ENCODE measurements at places on chromosomes 2 and 18.

DNA sequence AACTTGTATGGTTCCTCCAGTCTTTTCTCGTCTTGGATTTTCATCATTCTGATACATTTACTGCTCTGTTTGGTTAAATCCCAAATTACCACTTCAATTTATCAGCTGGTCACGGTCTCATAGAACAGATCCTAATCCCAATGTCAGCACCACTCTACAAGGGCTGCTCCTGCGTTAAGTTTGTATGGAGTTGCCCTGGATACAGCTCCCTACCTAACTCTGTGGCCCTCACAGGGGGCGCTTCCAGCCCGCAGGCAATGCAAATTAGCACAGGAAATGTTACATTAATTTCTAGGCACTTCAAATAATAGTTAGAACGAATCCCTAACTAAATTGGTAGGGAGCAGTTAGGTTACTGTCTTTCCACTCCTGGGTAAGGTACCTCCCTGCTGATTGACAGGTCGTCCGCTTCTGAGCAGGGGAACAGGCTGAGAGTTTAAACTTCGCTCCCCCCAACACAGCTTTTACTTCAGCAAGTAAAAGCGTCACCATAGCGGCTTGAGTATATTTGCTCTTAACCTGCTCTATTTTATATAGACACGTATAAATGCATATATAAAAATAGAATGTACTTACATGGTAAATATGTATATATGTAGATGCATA lies 238.5 kb upstream of the FANCL start:
- no peak for DNase-seq

DNA sequence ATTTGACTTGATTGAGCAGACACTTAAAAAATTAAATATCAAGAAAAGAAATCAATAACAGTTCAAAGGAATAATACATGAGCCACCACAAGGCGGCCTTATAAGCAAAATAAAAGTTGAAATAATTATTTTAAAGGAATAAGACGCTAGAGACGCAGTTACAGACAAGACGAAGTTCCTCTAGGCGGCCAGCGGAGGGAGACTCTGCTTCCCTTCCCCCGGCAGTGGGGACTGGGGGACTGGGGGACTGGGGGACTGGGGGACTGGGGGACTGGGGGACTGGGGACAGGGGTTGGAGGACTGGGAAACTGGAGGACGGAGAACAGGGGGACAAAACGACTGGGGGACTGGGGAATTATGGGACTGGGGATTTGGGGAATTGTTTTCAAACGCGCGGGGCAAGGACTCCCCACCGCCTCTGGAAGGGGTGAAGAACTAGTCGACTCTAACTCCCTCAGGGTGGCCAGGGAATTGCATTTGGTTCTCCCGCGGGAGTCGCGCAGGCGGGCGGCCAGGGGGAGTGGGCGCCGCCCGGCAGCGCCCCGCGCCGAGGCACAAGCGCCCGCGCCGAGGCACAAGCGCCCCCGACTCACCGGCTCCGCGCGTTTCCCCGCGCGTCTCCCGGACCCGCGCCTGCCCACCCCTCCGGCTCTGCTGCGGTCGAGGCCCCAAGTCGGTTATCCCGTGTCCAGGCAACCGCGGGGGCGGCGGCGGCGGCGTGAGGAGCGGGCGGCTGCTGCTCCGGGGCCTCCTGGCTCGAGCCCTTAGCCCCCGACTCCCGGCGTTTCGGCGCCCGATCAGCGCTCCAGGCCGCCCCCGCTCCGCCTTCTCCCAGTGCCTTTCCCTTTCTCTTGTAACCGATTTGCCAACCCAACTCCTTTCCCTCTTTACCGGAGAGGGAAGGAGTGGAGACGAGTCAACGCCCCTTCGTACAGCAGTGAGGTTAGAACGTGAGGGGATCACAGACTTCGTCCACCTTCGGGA lies at the start of gene CCDC178:
Gene CCDC178 (minus strand): TSS at position 662 of the 984 bp plus-strand sequence. CDS start 28,633 bp downstream, outside the sequence.
- peak; percentile 19 for DNase-seq

DNA sequence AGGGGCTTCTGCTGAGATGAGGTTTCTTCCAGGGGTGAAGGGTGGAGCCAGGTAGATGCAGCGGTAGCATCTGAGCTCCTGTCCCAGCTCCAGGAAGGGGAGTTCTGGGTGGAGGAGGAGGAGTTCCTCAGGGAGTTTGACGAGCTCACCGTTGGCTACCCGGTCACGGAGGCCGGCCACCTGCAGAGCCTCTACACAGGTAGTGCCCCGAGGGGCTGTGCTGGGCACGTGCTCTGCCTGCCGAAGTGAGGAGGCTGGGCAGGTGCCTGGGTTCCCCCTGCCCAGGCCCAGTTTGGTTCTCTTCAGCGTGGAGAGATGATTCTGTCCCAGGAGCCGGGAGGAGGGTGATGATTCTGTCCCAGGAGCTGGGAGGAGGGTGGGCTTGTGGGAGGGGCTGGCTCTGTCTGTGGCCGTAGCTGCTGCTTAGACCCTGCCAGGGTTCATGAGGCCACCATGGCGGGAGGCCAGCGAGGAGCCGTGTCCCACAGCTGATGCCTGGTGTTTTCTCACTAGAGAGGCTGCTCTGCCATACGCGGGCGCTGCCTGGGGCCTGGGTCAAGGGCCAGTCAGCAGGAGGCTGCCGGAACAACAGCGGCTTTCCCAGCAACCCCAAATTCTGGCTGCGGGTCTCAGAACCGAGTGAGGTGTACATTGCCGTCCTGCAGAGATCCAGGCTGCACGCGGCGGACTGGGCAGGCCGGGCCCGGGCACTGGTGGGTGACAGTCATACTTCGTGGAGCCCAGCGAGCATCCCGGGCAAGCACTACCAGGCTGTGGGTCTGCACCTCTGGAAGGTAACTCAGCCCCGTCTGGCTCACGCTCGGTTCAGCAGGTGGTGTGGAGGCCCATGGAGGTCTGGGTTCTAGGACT lies 8.2 kb downstream of the CAPN10 start:
- DNase-seq: no peak

GRCh38 chr2:241862775-241863535 lies 4.3 kb upstream of the PDCD1 start:
- DNase-seq: no peak

DNA sequence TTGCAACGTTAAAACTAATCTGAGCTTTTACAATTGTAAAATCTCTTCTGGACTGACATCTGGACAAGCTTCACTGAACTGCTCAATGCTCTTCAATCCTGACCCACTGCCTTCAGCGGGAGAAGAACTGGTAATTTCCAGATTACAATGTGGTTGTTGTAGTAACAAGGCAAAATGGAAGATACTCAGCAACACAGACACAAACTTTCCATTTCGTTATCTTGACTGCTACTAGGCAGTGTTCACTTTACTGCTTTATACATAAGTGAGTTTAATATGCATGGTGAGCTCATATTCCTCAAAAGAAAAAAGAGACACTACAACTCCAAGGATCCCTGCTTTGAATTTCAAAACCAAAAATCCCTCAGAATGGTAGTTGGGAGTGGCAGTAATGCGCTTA lies 51.9 kb downstream of the GRB14 start:
- DNase-seq: no peak

DNA sequence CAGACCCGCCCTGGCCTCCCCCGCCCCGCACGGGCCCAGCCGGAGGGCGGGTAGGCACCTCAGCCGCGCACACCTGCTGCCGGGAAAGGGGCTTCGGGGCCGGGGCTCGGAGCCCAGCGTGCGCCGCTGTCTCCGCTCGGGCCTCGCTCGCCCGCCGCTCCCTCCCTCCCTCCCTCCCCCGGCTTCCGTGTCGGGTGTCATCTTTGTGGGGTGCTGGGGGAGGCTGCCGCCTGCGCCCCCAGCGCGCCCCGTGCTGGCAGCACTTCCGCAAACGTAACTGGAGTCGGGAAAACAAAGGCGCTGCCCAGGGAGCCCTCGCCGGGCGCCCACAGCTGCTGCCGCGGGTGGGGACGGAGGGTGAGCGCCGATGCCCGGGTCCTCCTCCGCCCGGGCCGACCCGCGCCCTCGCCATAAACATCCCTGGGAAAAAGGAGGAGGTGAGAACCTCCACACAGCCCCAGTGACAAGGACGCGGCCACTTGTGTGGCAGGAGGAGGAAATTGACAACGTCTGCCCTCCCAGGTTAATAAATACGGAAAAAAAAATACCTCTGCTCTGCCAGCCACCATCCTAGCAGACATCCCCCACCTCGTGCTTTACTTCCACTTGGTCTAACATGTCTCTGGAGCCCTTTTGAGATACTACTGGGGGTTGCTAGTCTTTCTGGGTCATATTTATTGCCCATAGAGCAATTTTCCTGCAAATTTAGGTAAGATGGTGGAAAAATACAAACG lies 550 bp downstream of the MFSD6 start:
- no peak for DNase-seq

DNA sequence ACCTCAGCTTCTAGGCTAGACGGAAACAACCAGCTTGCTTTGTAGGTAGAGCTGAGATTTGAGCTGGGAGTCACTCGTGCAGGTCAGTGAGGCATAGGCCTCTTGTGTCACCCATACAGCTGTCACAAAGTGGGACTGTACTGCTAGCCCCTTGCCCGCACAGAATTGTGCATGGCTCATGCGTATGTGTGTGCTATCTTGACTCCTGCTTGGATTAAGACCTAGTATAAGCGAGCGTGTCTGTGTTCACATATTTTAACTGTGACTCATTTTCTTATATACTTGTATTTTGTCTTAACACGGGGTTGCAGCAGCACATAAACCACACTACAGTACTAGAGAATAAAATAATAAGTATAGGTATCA lies 20.1 kb downstream of the CEP68 start:
- no peak for DNase-seq

DNA sequence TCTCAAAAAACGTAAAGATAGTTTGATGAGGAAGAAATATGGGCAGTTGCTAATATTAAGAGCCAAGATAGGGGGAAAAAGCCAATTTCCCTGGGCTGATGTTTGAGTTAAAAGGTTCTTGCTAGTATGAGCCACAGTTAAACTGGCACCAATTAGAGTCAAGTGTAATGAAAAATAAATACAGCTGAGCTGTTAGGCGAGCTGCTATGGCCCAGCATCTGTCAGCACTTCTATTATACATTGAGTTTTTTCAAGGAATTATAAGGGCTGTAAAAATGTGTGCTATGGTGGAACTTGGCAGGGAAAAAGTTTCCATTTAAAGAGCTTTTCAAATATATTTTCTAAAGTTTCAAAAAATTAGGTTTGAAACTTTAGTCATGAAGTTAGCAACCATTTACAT lies 279.6 kb downstream of the CYRIA start:
- DNase-seq: no peak

DNA sequence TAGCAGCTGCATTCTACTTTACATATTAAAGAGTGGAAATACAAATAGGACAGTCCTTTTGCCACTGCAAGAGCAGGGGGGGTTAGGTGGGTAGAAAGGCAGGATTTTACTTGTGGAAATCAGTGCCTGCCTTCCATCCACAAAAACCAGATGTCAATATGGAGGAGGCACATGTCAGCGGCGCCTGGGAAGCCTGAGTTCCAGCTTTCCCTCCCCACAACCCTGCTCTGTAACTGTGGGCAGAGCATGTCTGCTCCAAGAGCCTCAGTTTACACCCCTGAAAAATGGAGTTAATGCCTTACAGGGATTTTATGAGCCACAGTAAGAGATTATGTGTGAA lies 32.9 kb downstream of the STEAP3 start:
- DNase-seq: no peak

- DNase-seq: no peak
Observed at GRCh38 chr2:75870651-75871137, 160.0 kb upstream of the GCFC2 start.

DNA sequence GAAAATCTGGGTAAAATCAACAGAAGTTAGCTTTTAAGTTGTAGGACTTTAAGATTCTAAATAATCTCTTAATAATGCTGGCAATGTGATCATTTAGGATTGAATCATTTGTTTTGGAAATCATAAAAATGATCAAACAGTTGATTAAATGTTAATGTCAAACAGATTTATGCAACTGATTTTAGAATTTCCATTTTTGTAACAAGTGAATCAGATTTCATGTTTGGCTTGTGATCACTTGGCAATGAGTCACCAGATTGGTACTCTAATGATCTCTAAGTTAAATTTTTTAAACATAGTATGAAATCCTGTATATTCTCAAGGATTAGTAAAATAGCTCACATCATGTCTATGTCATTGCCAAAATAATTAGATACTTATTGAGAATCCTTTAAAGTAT lies 50.1 kb upstream of the UNC80 start:
- DNase-seq: no peak

GRCh38 chr2:18167871-18168270 lies 289.4 kb downstream of the KCNS3 start:
- DNase-seq: no peak

DNA sequence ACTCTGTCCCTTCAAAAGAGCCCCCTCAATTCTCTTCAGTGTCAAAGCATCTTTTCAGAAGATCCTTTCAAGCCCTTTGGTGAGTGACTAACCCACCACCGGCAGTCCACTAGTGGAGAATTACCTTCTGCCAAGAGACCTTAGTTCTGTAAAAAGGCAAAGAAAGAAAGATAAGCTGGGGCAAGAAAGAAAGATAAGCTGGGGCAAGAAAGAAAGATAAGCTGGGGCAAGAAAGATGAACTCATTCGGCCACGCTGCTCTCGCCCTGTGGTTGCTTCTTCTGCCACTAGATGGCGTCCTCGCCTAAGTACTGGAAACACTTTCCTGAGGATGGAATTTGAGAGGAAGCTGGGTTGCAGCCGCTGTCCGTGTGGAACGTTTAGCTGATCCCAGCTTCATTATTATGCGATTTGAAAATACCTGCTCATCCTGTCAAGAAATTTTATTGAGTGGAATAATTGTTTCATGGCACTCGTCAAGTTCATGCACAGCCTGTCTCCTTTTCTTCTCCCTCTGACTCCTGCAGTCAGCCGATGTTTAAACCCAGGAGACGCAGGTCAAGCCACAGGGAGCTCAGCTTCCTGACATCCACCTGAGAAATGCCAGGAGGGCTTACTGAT lies 17.3 kb upstream of the ANXA4 start:
- DNase-seq: no peak

- DNase-seq: no peak
Observed at GRCh38 chr2:115129536-115129935, 687.1 kb downstream of the DPP10 start.

DNA sequence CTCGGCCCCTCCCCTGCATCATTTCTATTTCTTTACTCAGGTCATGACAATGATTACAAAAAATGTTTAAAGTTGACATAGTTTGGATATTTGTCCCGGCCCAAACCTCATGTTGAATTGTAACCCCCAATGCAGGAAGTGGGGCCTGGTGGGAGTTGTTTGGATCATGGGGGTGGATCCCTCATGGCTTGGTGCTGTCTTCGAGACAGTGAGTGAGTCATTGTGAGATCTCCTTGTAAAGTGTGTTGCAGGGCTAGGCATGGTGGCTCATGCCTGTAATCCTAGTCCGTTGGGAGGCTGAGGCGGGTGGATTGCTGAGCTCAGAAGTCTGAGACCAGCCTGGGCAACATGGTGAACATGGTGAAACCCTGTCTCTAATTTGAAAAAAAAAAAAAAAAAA lies 9.2 kb upstream of the MAP4K4 start:
- no peak for DNase-seq

Data from kidney epithelial cell (primary cell).